ENCODE measurements at places on chromosomes 7 and 10.

DNA sequence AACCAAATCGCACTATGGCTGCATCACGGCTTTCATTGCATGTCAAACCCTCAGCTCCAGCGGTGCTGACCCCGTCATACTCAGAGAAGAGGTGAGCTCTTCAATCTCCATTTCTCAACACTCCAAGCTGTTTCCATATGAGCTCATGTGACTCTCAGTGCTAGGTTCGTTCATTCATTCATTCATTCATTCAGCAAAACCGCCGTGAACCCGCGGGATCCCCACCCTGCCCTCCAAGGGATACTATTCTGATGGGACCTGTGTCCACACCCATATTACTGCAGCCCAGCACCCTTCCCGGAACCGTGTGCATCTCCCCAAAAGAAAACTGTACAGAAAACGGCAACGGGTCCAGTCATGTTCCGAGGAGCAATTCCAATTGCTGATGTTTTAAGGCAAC is 184.7 kb downstream of the DIP2C start:
- DNase-seq: no peak

DNA sequence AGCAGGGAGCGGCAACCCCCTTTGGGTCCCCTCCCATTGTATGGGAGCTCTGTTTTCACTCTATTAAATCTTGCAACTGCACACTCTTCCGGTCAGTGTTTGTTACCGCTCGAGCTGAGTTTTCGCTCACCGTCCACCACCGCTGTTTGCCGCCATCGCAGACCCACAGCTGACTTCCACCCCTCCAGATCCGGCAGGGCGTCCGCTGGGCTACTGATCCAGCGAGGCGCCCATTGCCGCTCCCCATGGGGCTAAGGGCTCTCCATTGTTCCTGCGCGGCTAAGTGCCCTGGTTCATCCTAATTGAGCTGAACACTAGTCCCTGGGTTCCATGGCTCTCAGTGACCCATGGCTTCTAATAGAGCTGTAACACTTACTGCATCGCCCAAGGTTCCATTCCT is 115.6 kb upstream of the AUTS2 start:
- no peak for DNase-seq

DNA sequence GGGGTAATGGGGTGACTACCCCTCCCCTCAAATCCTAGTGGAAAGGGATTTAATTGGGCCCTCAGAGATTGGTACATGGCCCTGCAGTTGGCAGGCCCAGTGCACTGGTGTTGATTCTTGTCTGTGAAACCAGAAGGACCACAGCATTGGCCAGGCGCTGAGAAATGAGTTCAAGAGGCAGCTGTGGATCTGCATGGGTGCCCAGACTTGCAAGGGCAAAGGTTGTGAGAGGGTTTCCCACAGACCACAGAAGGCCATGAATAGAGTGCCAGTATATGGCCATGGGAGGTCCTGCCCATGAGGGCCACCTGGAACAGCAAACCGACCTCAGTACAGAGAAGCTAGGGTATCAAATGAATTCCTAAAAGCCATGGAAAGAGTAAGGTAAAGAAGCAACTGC is 32.9 kb downstream of the TMEM168 start:
- DNase-seq: no peak

GRCh38 chr10:28935061-28935460 is 257.7 kb downstream of the BAMBI start:
- DNase-seq: no peak

DNA sequence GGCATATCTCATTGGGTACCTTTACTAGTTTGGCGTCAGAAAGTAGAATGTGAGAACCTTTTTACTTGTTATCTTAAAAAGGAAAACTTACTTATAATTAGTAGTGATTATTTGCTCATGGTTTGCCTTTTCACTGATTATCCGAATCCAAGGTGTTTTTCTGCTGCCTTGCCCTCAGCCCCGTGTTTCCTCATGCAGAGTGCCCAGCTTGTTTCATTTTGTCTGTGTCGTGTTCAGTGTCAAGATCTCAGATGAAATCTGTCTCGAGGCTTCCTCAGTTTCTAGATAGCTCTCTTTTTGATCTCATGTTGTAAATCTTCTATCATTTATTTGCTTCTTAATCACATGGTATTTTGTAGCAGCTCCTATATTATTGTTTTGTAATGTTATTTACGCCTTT is 30.1 kb downstream of the RPA3 start:
- no peak for DNase-seq

GRCh38 chr10:3438606-3439005 is 266.0 kb upstream of the PITRM1 start:
- DNase-seq: peak; percentile 34

DNA sequence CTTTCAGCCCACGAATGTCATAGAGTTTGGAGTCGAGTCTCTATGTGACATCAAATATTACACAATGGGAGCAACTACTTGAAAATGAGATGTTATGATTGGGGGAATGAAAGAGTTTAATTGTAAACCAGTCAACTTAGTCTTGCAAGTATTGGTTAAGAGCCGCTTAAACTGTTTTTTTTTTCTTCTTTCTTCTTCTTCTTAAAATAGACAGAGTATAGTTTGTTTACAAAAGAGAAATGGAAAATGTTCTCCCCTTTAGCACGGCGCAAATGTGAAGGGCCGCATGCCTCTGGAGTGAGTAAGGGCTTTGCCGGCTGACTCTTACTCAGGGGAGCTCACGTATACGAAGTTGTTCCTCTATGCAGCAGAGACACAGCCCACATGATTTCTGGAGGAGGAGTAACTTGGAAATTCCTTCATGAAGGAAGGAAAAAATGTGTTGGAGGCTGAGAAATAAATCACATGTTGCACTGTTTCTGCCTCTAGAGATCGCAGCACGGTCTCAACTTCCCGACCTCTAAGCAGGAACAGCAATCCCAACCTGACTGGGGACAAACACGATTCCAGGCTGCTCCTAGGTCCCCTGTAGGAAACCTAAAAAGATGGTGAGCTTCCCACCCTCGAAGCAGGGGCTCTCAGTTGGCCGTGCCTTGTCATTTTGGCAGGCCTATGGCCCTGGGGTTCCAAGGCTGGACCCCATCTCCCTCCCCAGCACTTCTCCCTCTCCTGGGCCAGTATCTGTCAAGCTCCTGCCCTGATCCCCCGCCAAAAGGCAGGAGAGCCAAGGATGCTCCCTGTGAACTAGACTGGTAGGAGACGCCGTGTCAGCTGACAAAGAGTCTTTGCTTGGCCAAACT is 44.8 kb downstream of the MYOF start:
- peak; percentile 89 for DNase-seq

DNA sequence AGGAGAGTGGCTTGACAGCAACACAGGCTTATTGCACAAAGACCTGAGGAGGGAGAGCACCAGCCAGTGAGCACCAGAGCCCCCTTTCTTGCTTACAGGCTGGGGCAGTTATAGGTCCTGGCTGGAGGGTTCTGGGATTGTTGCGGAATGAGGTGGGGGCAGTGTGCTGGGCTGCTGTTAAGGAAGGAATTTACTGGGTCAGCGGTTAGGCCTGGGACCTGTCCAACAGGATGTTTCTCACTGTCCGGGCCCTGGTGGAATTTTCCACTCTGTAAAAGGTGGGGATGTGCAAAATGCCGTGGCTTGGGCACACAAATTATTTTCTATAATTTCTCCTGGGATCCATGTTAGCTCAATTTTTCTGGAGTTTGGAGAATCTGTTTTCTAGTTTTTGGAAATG is 757.3 kb downstream of the TYW1 start:
- no peak for DNase-seq

- no peak for DNase-seq
Observed at GRCh38 chr10:118844731-118845521, 90.2 kb upstream of the CACUL1 start.

DNA sequence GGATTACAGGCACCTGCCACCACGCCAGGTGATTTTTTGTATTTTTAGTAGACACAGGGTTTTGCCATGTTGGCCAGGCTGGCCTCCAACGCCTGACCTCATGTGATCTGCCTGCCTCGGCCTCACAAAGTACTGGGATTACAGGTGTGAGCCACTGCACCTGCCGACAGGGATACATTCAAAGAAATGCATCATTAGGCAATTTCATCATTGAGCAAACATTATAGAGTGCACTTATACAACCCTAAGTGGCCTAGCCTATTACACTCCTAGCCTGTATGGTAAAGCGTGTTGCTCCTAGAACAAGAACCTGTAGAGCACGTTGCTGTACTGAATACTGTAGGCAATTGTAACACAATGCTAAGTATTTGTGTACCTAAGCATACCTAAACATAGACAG is 350.3 kb downstream of the GALNT17 start:
- DNase-seq: no peak

DNA sequence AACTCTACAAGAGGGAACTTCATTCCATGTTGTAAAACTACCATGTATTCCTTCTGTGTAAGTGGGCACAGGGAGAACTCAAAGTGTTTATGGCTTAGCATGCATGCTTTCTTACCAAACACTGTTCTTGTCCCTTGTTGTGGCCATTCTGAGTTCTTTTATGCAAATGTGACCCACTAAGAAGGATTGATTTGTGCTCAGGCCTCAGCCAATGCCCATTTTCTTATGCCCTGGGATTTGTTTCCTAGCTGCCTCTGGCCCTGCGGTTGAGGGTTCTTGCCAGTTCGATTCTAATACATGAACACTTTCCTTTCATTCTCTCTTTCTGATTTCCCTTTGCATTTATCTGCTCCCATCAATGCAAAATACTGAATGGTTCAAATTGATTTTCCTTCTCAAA is 316.7 kb downstream of the NRG3 start:
- DNase-seq: no peak

DNA sequence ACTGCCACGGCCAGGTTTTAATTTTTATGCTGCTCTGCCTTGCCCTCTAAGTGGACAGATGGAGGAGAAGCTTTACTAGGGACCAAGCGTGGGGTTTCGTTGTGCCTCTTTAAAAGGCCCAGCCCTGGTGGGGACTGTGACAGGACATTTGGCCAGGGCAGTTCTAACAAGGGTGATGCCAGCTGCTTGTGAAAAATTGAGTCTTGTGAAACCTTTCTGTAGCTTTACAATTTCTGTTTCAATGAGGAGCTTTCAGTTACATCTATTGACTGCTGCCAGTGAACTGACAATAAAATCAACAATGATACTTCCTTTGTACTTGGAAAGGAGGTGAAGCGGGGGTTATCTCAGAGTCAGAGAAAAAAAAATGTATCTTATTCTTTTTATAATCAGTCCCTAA is 233.1 kb upstream of the CSTF2T start:
- no peak for DNase-seq

DNA sequence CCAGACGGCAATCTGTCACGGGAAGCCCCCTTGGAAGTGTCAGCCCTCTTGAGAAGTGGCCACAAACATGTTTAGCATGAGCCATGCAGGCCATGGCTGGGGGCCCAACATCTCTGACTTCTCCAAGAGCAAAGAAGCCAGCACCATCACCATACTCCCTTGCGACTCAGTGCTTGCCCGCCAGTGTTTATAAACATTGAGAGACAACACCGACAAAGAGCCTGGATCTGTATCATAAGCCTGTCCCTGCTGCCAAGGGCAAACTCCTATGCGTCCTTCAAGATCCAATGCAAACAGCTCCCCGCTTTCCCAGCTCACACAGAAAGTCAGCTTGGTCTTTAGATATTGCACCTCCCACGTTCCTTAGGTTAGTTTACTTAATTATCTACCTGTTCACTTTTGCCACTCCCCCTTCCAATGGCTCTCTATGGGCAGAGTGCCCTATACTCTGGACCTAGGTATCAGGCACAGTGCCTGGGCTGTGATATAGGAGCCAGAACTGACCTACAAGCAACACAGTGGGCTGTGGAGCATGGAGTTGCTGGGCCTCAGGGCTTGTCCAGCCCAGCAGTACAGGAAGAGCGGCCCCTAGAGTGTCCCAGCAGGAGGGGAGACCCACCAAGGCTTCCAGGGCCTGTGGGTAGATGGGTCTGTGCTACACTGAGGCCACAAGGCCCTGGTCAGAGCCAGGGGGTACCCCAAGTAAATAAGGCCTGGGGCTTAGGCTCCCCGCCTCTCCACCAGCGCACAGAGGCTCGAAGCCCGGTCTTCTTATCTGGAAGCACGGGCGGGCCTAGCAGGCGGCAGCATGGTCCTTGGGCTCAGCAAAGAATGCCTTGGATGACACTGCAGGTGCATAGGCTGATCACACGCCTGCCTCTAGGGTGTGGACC is 37.7 kb downstream of the CAMK2B start:
- no peak for DNase-seq

GRCh38 chr7:158727690-158728089 is 23.1 kb upstream of the NCAPG2 start:
- DNase-seq: no peak

- no peak for DNase-seq
Observed at GRCh38 chr7:143172354-143172753, 10.9 kb upstream of the TAS2R39 start.

- no peak for DNase-seq
Observed at GRCh38 chr10:86803156-86803555, 46.7 kb downstream of the BMPR1A start.

DNA sequence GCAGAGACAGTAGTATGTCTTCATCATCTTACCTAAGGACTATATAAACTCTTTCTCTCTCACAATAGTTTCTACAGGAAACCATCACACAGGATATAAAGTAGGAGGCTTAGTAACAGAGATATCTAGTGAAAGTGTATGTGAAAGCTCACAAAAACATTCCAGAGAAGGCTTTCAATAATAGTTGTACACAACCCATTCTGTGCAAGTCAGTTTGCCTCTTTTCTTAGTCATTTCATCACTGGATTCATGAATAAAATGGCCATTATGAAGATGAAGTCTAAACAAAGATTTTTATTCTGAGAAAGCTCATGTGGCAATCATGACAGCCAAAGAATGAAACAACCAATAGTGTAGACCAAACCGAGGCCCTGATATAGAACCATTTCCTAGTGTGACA is 178.8 kb downstream of the GNAT3 start:
- DNase-seq: no peak

- no peak for DNase-seq
Observed at GRCh38 chr7:131897016-131897789, 340.8 kb upstream of the PODXL start.

GRCh38 chr7:45920502-45921380 is at the start of gene IGFBP3:
TSS of gene IGFBP3 (minus strand) at chr7:45921272. CDS start at chr7:45921140, 132 bp downstream.
- DNase-seq: no peak

DNA sequence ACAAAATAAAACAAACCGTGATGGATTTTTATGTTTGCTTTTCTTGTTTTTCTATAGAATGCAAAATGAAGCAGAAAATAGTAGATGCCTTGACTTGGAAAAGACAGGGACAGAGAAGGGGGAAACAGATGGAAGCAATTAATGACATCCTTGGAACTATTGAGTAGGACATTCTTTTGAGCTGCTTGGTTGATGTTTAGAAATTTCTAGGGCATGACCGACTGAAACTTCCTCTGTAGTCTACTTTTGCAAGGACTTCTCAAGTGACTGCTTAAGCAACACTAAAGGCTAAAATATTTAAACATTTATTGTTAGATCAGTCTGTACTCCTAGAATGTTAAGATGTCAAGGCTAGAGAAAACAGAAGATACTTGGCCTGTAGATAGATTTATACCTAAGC is 49.4 kb downstream of the VCL start:
- peak; percentile 27 for DNase-seq

- no peak for DNase-seq
Observed at GRCh38 chr7:80924090-80924489, 5.2 kb upstream of the SEMA3C start.

DNA sequence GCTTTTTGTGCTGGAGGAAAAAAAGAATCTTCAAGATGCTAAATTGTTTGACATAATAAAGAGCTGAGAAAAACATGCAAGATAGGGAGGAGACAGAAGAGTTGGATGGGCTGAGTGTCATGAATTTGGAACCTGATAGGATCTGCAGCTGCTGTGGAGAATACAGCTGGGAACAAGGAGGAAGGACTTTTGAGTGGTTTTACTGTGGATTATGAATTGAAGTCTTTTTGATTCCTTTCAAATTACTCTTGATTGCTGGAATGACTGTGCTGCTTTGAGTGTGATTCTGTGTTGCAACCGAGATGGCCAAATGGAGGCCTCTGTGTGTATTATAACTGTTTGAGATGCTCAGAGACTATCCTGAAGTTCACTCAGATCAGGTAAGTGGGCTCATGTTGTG is 4.0 kb downstream of the EFCAB10 start:
- no peak for DNase-seq

All from CD14-positive monocyte (primary cell).